ENCODE measurements at places on chromosomes 11 and 22.

- DNase-seq, result no peak
Observed at GRCh38 chr11:65444314-65445051, 21.9 kb downstream of the NEAT1 start.

- DNase-seq, result no peak
Observed at GRCh38 chr11:6307876-6308275, 12.4 kb downstream of the CAVIN3 start.

DNA sequence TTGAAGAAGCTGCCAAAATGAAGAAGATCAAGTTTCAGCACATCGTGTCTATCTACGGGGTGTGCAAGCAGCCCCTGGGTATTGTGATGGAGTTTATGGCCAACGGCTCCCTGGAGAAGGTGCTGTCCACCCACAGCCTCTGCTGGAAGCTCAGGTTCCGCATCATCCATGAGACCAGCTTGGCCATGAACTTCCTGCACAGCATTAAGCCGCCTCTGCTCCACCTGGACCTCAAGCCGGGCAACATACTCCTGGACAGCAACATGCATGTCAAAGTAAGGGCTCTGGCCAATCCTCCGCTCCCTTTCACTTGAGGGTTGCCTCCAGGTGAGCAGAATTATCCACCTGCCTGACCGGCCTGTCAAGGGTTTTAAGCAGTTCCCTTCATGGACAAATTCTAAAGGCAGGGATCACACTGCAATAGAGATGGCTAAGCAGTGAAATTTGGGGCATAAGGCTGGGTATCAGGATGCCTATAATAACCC, 6.0 kb downstream of the ANKK1 start:
- no peak for DNase-seq

- no peak for DNase-seq
Observed at GRCh38 chr11:46913484-46913883, 4.9 kb downstream of the LRP4 start.

DNA sequence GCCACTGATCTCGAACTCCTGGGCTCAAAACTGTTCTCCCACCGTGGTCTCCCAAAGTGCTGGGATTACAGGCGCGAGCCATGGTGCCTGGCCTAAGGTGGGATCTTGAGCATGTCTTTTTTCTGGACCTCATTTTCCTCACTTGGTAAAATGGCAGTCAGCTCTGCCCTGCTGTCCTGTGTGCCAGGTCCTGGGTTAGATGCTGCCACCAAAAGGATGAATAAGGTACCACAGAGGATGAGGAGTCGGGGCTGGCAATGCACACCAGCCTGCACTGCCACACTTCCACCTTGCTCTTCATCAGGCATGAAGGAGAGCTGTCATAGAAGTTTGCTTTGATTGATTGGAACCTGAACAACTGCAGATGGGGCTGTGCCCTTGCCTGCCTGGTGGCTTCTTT, 32.3 kb downstream of the ACO2 start:
- DNase-seq, result no peak

DNA sequence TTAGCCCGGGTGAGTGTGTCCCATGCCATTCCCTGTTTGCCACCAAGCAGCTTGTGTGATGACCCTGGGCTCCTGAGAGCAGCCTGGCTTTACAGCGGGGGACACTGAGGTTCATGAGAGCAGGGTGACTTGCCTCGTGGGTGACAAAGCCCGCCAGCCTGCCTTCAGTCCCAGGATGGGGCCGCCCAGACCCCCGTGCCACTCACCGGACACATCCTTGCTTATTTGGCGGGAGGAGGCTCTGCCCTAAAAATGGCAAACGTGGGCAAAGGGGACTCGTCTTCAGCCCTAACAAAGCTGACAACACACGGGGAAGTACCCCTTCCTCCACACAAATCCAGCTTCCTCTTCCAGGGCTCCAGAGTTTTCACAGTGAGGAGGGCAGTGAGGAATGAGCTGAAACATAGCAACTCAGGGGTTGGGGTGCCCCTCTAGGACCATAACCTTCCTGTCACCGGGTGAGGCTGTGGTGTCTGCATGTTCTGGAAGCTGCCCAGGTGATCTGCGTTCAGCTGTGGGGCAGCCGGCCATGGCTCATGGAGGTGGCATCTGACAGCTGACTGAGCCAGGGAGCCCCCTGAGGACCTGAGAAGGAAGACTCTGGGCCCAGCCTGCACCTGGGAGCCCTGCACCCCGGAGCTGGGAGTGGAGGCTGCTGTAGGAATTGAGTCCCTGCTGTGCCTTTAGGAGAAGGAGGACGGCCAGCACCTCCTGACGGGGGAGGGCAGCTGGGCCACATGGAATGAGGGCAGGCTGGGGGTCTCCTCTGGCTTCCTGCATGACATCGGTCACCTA, 16.7 kb downstream of the RIBC2 start:
- peak; percentile 71 for DNase-seq

- no peak for DNase-seq
Observed at GRCh38 chr11:73412308-73412707, 36.1 kb downstream of the RELT start.

- DNase-seq, result no peak
Observed at GRCh38 chr11:70128435-70128906, 50.4 kb downstream of the ANO1 start.

- no peak for DNase-seq
Observed at GRCh38 chr11:111540937-111541253, 375 bp downstream of the LAYN start.

Data from suppressor macrophage treated with lipopolysaccharide for 1 hour (primary cell).